Sciatic nerve (tissue), 2 donors: ENCODE measurements at places on chromosomes 2 and 18. TPM values are rescaled to one million over a fixed set of nuclear protein-coding genes. Genes with fewer than 3 reads are reported as not detected.

The RGPD3 gene
- total RNA-seq: 0.22 TPM

The SMARCAL1 gene
- total RNA-seq: 30.2 TPM

The PLEK gene
- 21.0 TPM for total RNA-seq

The GAD1 gene
- total RNA-seq: 0.36 TPM

The NXPH2 gene
- total RNA-seq: not detected

The TNS1 gene
- total RNA-seq: 703 TPM

The TMEM169 gene
- total RNA-seq: 1.6 TPM

The POTEC gene
- not detected for total RNA-seq

The KIF1A gene
- 123 TPM for total RNA-seq

The LGALSL gene
- 18.6 TPM for total RNA-seq

The B3GNT2 gene
- total RNA-seq: 21.0 TPM

The GNLY gene
- 8.4 TPM for total RNA-seq

The CELF4 gene
- total RNA-seq: 0.45 TPM

The CNDP1 gene
- total RNA-seq: 0.31 TPM

The MAP3K20 gene
- 36.2 TPM for total RNA-seq

GRCh38 chr18:41466436-41467160 is 488.4 kb upstream of the PIK3C3 start:
- no peak for DNase-seq

GRCh38 chr2:75033516-75033915 is 75.1 kb downstream of the POLE4 start:
- no peak for DNase-seq

GRCh38 chr2:106030287-106031268 is 163.5 kb downstream of the UXS1 start:
- peak; percentile 70 for DNase-seq

GRCh38 chr2:178436662-178437061 is 14.3 kb downstream of the PRKRA start:
- no peak for DNase-seq

DNA sequence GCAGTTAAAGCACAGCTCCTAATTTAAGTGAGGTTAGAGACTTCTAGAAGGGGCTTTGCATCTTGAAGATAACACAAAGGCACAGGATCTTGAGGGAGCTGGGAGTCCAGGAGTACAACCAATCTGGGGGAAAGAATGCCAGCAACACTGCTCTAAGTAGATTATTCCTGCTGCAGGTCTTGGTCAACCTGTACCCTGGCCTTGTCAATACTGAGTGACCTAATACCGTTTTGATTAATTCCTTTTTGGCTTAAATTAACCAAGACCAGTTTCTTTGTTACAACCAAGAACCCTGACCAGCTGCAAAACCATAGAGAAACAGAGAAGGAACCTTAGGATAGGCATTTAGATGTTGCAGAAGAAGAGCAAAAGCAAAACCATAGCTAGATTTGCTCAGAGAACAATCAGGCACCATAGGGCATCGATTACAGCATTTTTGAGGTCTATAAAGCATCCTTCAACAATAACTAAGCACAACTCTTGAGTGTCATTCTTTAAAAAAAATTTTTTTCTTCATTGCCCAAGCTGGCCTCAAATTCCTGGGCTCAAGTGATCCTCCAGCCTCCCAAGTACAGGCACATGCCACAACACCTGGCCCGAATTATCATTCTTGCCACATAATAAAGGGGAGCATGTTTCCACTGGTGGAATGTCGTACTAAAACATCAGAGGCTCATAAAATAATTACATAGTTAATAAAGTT is 6.3 kb downstream of the STARD7 start:
- no peak for DNase-seq

DNA sequence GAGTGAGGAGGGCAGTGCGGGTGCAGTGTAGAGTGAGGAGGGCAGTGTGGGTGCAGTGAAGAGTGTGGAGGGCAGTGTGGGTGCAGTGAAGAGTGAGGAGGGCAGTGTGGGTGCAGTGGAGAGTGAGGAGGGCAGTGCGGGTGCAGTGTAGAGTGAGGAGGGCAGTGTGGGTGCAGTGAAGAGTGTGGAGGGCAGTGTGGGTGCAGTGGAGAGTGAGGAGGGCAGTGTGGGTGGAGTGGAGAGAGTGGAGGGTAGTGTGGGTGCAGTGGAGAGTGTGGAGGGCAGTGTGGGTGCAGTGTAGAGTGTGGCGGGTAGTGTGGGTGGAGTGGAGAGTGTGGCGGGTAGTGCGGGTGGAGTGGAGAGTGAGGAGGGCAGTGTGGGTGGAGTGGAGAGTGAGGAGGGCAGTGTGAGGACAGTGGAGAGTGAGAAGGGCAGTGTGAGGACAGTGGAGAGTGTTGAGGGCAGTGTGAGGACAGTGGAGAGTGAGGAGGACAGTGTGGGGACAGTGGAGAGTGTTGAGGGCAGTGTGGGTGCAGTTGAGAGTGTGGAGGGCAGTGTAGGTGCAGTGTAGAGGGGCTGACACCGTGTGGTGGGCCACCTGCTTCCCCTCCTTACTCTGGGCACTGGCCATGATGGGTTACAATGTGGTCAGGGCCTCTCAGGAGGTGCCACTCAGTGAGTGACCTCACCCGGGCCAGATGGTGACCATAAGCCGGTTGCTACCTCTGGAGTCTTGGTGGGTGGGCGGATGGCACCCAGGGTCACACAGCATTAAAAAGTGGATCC is 28.5 kb downstream of the INPP4A start:
- no peak for DNase-seq

GRCh38 chr2:37916512-37917082 is 8.5 kb upstream of the RMDN2 start:
- DNase-seq: no peak

GRCh38 chr2:29688429-29688828 is 233.0 kb downstream of the ALK start:
- DNase-seq: no peak

GRCh38 chr18:79540161-79540903 is 139.3 kb upstream of the CTDP1 start:
- DNase-seq: peak; percentile 52

GRCh38 chr2:241314226-241315092 is 1.0 kb downstream of the HDLBP start:
- no peak for DNase-seq

- DNase-seq: no peak
Observed at GRCh38 chr2:80141007-80141726, 163.4 kb downstream of the LRRTM1 start.

GRCh38 chr2:120735746-120736170 is at the start of gene GLI2:
GLI2 (plus strand) TSS chr2:120735868; CDS start chr2:120797321, 61,453 bp downstream.
- peak; percentile 87 for DNase-seq

- DNase-seq: no peak
Observed at GRCh38 chr18:13444430-13445240, 226.1 kb downstream of the LDLRAD4 start.

- no peak for DNase-seq
Observed at GRCh38 chr18:21805771-21806366, 65.3 kb downstream of the MIB1 start.

DNA sequence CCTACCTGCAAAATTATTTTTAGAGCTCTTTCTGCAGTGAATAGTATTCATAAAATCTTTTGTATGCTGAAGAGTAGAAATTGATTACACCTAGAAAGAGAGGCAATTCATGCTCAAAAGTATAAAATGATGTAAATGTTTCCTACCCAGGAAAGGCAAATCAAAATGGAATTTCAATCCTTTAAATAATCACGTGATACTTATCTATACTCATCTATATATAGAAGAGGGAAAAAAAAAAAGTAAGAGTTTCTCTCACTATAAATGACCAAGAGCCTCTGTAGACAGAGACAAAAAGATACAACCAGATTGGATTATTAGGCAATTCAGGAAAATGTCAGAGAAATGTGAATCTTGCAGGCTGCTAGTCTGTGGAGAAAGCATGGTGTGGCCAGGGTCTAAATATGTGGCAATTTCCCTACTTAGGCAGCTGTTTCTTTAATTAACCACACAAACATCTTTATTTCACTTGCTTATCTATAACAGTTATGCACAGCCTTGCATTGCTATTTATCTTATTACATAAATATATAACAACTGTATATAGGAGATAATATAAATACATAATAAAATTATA is 39.5 kb downstream of the METTL8 start:
- DNase-seq: no peak

DNA sequence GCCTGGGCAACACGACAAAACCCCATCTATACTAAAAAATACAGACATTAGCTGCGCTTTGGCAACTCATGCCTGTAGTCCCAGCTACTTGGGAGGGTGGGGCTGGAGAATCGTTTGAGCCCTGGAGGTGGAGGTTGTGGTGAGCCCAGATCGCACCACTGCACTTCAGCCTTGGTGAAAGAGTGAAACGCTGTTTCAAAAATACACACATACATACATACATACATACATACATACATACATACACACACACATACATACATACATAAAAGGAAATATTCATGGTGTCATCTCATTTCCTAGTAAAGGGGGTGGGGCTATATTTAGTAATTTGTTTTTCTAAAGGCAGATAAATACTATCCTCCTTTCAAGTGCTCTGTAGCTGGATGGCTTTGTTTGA is 205.1 kb downstream of the PARD3B start:
- no peak for DNase-seq

- no peak for DNase-seq
Observed at GRCh38 chr2:10868465-10869314, 43.0 kb upstream of the KCNF1 start.

- DNase-seq: peak; percentile 42
Observed at GRCh38 chr2:120398996-120399888, 53.3 kb downstream of the INHBB start.

DNA sequence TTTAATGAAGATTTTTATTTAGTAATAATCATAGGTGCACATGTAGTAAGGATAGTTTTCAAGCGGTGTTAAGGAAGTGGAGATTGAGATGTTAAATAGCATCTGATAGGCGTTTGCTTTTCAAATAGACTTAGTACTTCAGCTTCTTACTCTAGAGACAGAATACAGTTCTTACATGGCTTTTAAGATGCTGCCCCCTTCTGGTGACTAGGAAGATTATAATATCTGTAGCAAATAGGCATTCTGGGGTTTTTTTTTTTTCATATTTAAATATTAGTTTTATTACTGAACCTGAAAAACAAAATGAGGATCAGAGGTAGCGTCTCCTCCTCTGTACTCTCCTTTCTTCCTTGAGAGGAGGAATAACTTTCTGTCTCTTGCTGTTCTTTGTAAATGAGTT is 100.2 kb downstream of the AGAP1 start:
- no peak for DNase-seq

DNA sequence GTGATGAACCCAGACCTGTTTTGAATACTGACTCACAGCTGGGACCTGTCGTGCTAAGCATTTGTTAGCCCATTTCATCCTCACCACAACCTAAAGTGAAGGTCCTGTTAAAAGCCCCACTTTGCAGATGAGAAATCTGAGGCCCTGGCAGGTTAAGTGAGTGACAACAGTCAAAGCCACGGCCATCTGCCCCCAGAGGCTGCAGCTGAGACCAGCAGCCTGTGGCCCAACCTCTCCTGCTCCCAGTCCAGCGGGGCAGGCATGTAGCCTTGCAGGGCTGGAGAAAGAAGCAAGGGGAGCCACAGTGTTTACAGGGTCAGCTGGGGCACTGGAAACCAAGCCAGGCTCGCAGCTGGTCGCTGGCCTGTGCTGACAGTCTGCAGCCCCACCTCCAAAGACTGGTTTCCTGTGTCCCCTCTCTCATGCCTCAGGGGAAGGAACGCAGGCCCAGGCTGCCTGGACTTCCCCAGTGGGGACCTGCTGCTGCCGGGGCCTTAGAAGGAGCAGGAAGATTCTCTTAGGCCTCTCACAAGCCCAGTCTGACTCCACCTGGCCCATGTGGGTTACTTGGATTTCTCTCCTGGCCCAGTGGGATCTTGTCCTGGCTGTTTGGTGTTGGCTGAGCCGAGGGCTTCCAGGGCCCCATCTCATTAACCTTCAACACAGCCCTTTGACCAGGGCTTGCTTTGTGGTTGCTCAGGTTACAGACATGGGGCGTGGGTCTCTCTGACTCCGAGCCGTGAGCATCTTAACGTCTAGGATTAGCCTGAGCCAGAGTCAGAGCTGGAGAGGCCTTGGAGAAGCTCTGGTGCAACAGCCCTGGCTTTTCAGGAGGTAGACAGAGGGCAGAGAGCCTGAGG is 1.7 kb downstream of the INPP5D start:
- DNase-seq: peak; percentile 67

- DNase-seq: no peak
Observed at GRCh38 chr18:39976771-39977170, 1978.3 kb upstream of the PIK3C3 start.

DNA sequence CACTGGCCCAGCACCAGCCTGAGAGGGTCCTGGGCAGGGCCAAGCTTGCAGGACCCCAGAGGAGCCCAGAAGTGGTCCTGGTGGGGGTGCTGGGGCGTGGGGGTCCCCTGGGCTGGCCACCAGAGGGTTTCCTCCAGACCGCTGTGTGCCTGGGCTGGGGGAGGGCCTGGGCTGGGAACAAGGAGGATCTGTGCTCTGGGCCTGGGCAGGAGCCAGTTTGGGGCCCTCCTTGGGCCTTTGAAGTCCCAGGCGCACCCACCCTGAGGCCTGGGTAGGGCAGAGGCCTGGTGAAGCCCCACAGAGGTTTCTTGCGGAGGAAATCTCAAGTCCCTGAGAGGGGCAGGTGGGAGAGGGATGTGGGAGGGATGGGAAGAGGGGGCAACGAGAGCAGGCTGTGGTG is 63.4 kb upstream of the GPC1 start:
- no peak for DNase-seq

DNA sequence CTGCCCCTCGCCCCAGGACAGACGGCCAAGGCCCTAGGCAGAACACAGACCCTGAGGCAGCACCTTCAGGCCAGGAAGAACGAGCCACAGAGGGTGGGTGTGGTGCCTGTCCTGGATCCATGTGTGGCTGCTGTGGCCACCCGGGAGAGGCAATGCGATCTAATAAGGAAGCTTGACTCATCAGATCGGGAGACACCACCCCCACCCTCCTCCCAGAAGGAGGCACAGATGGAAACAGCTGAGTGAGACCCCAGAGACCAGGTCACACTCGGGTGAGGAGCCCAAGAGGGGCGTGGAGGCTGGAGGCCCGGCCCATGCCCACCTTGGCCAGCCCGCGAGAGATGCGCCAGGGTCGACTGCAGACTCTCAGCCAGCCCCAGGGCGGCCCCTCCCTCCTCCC is 20.3 kb downstream of the KCNG2 start:
- DNase-seq: no peak
